ENCODE measurements at places on chromosomes 11 and 22. TPM values are rescaled to one million over a fixed set of nuclear protein-coding genes. Genes with fewer than 3 reads are reported as not detected.
A peak's percentile ranks its signal among the peaks of the same experiment; 100 is the strongest.

DNA sequence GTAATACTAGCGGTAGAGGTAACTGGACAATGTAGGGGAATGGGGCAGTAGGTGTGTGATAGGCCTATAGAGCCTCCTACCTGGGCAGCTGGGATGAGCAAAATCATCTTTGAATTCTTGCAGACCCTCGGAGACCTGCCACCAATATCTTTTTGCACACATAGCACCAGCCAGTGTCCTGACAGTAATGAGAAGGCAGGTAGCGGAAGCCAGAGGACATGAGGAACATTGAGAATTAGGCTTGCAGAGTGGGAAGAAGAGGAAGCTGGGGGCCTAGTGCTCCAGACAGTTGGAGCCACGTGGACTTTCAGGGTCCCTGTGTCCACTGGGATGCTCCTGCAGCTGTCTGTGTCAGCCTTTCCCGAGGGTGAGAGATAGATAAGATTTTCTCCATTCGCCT, 17.2 kb upstream of the SYT13 start:
- no peak for DNase-seq

- DNase-seq = no peak
Measured at GRCh38 chr22:17872471-17872870, 98.2 kb upstream of the BID start.

DNA sequence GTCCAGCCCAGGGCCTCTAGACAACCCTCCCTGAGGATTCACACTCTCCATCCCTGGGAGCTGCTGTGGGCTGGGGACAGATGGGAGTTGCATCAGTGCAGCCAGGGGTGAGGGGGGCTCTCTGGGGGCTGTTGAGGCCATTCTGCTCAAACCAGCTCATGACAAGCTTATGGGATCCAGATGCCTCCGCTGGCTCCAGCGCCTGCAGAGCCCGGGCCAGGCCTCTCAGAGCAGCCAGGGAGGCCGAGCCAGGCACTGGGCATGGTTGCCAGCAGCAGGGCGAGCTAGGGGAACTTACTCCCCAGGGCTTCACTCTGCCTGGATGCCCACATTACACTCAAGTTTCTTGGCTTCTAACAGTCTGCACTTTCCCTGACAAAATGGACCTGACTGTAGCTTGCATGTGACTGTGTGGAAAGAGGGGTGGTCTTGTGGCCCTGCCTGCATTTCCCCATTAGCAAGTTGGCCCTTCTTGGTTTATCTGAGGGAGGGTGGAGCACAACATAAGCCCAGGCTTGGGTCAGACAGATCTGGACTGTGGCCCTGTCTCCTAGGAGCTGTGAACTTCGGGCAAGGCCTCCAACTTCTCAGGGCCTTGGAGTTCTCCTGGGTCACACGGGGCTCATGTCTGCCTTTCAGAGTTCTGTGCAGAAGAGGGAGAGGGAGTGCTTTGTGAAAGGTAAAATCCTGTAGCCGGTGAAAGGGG, 34.5 kb upstream of the CYB5R3 start:
- peak; percentile 91 for DNase-seq

- DNase-seq = no peak
Measured at GRCh38 chr11:118406599-118407166, 5.3 kb downstream of the ATP5MG start.

GRCh38 chr22:32628628-32629572, 154.3 kb downstream of the FBXO7 start:
- DNase-seq = no peak

- DNase-seq = peak; percentile 71
Measured at GRCh38 chr11:126585774-126586491, 230.4 kb downstream of the ST3GAL4 start.

GRCh38 chr11:4185561-4185960, 91.0 kb downstream of the RRM1 start:
- no peak for DNase-seq

- DNase-seq = no peak
Measured at GRCh38 chr11:1690167-1691025, 6.6 kb upstream of the KRTAP5-6 start.

DNA sequence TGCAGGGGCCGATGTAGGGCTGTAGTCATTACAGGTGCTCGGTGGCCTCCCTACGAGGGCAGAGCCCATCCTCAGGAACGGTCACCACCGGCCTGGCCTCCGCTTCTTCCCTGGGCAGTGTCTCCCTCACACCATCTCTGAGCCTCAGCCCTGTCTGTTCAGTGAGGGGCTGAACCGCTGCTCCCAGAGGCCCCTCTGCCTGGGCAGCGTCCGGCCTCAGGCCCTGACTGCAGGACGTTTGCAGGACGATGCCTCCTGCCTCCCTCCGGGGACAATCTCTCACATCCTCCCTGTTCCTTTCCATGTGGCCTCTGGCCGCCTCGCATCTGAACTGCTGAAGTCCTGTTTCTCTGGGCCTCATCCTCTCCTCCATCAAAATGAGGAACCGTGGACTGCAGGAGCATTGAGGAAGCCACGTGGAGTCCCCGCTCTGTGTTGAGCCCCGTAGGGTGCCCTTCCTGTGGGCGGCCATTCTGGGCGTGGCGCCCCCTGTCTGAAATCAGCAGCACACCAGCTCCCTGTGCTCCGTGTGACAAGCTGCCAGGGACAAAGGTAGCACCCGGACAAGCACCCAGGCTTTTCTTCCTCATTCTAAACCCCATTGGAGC, 933.5 kb downstream of the BRD1 start:
- DNase-seq = no peak

DNA sequence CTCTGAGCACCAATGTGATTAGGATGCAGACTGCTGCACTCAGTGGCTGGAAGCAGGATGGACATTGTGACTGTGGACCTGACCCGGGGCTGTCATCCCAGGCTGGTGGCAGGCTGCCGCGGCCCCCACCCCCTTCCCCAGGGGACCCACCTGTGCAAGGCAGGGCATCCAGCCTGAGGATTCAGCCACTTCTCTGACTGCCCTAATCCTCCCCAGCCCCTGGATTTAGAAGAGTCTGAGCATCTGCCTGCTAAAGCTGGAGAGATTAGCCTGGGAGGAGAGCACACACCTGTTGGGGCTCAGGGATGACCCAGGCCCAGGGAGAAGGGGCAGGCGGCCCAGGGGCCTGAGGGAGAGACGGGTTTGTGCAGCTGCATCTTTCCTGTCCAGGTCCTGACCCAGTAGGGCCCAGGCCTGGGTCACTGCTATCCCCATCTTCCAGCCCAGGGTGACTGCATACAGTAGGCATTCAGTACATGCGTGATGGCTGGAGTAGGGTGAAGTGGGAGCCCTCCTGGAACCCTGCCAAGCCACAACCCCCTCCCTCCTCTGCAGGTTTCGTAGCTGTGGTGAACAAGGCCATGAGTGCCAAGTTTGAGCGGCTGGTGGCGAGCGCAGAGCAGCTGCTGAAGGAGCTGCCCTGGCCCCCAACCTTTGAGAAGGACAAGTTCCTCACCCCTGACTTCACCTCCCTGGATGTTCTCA, 12.1 kb downstream of the DPP3 start:
- no peak for DNase-seq

DNA sequence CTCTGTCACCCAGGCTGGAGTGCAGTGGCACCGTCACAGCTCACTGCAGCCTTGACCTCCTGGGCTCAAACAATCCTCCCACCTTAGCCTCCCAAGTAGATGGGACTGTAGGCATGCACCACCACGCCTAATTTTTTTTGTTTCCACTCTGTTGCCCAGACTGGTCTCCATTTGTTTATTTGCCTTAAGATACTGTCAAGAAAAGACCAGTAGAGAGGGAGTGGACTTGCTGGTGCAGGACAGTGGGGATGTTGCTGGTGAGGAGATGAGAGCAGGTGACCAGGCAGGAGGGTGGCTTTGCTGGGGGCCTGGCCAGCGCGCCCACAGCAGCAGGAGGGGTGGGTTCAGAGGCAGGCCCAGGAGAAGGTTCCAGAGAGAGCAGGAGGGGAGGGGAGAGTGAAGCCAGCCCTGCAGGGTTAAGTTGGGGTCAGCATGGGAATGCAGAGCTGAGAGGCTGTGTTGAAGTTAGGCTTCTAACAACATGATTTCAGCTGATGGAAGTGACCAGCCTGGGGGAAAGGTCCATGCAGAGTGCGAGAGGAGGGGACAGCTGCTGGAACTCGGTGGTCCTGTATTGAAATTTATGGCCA, 35.8 kb downstream of the NADSYN1 start:
- DNase-seq = no peak

DNA sequence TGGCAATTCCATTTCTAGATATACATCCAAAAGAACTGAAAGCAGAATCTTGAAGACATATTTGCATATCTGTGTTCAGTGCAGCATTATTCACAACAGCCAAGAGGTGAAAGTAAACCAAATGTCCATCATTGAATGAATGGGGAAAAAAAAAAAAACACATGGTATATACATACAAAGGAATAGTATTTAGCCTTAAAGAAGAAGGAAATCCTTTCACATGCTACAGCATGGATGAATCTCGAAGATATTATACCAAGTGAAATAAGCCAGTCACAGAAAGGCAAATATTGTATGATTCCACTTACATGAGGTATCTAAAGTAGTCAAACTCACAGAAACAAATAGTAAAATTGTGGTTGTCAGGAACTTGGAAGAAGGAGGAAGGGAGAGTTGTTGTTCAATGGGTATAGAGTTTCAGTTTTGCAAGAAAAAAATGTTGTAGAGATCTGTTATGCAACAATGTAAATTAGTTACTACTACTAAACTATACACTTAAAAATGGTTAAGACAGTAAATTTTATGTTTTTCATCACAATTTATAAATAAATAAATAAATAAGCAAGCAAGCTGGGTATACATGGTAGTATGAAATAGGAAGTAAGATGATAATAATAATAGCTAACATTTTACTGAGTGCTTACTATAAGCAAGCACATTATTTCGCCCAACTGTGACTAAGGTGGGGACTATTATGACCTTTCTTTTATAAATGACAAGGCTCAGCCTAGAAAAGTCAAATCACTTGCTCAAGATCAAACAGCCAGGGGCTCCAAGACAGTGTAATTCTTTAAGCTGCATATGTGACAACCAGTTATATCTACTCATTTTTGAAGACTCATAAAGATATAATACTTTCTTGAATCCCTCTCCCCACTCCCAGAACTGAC, 50.0 kb downstream of the FAM168A start:
- DNase-seq = no peak

DNA sequence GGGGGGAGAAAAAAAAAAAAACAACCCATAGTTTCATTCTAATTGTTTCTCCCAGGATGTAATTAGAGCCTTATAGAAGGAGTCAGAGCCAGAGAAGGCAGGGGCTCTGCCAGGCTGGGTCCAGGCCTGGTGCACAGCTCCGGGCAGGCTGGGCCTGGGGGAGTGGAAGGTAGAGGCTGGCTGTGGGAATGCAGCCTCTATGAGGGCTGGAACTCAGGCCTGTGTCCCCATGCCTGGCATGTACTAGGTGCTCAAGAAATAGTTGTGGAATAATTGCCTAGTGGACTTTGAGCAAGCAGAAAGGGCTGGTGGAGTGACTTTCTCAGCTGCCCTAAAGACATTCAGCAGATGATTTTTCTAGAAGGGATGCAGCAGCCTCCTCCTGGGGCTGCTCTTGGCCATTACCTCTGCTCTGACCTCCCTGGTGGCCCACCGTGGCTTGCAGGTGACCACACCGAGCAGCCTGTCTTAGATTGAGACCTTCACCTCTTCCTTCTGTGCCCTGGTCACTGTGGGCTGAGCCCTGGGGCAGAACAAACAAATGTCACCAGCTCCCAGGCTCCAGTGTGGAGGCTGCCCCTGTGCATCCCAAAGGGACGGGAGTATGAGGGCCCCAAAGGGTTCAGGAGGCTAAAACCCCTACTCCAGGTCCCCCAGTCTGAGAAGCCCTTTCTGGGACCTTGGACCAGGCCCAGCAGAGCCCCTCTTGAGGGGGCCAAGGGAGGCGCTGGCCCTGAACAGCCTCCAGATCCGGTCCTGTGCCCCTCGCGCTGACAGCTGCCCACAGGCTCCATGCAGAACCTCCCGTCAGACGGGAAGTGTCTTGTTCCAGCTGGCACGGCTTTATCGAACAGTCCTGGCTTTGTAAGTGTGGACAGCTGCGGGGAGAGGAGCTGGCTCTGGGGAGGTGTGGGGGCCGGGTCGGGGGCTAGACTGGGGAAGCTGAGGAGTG, 18.8 kb downstream of the MYEOV start:
- DNase-seq = no peak

DNA sequence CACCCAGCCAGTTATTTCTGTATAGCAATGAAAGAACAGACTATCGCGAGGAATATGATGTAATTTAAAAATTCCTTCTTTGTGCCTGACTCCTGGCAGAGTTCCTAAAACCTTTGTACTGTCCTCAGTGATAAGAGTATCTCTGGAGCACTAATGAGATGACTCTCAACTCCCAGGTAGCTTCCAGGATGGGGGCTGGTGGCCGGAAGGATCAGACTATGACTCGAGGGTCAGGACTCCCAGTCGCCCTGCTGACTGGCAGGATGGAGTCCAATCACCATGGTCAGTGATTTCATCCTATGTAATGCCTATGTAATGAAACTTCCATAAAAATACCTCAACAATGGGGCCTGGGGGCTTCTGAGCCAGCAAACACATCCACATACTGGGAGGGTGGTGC, 135.1 kb downstream of the SHANK2 start:
- DNase-seq = no peak

DNA sequence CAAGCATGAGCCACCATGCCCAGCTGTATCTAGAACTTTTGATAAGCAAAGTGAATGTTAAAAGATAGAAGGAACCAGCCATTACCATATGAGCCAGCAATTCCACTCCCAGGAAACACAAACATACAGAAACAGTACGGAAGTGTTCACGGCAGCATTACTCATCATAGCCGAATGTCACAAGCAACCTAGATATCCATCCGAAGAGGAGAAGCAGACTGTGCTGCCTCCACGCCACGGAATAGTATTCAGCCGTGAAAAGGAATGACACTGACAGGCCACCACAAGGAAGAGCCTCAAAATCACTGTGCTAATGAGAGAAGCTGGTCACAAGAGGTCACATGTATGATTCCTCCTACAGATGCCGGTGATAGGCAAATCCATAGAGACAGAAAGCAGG, 17.6 kb upstream of the MGAT3 start:
- no peak for DNase-seq

DNA sequence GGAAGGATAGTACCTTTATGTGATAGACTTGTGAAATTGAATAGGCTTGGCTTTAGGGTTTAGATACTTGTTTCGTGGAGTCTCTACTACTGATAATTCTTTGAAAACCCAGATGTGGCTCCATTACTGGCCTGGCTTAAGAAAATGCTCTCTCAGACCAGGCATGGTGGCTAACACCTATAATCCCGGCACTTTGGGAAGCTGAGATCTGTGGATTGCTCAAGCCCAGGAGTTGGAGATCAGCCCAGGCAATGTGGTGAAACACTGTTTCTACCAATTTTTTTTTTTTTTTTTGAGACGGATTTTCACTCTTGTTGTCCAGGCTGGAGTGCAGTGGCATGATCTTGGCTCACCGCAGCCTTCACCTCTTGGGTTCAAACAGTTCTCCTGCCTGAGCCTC, 40.9 kb downstream of the ATG13 start:
- no peak for DNase-seq

Gene ANO9
- 0.41 TPM for total RNA-seq

Gene C11orf16
- total RNA-seq = not detected

Gene FGF4
- not detected for total RNA-seq

Gene FOLH1
- 0.35 TPM for total RNA-seq

Gene PARVA
- 65.3 TPM for total RNA-seq

Gene GGTLC2
- total RNA-seq = not detected

Gene MPPED2
- 9.7 TPM for total RNA-seq

Gene OR5A1
- total RNA-seq = not detected

Gene HSCB
- total RNA-seq = 9.6 TPM

Gene HPX
- not detected for total RNA-seq

Gene DENND6B
- 1.7 TPM for total RNA-seq

Gene SYT12
- total RNA-seq = 0.32 TPM

Gene AIFM3
- total RNA-seq = 0.65 TPM

Gene OR2AT4
- total RNA-seq = not detected

Gene CCDC87
- total RNA-seq = 0.27 TPM

All from Right ventricle myocardium inferior (tissue), 1 donor.